ENCODE measurements at places on chromosomes 2 and 18. TPM values are rescaled to one million over a fixed set of nuclear protein-coding genes. Genes with fewer than 3 reads are reported as not detected.

DNA sequence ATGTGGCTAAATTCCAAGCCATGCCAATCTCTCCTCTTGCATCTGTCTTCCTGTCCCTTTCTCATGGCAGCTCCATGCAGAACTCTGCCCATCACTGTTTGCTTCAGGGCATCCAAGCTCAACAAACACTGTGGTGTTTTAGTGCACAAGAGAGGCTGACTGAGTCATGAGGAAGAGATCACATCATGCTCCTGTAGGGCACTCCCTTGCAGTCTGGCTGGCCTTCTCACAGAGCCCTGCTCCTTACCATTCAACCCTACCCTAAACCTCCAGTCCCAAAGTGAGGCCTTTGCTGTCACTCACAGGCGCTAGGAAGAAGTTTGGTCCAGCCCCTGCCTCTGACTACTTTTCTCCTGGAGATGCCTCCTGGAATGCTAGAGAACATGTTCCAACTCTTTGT lies 194.0 kb downstream of the LRATD1 start:
- DNase-seq = no peak

DNA sequence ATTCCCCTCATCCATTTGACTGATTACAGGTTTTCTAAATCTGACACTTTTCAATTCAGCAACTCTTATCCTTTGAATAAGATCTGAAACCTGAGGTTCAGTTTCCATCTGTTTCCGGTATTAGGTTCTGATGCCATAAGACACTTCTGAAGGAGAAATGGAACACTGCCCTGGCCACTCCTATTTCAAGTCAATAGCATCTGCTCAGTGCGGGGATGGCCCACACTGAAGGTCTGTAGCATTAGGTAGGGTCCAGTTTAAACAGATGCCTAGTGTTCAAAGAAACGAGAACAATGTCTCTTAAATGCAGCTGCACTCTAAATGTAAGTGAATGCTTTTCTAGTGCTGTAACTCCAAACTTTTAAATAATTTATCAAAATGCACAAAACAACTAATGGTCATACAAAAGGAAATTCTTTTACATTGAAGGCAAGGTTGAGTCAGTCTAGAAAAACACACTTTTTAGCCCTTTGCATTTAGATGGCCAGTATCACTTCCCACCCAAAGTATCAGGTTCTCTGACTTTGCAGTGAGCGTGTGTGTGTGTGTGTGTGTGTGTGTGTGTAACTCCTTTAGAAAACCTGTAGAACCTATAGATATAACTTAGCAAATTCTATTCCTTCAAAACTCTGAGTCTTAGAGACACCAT lies 78.2 kb downstream of the STK39 start:
- DNase-seq = no peak

- no peak for DNase-seq
These were observed 45.0 kb downstream of the KCTD1 start for GRCh38 chr18:26503382-26503781.

DNA sequence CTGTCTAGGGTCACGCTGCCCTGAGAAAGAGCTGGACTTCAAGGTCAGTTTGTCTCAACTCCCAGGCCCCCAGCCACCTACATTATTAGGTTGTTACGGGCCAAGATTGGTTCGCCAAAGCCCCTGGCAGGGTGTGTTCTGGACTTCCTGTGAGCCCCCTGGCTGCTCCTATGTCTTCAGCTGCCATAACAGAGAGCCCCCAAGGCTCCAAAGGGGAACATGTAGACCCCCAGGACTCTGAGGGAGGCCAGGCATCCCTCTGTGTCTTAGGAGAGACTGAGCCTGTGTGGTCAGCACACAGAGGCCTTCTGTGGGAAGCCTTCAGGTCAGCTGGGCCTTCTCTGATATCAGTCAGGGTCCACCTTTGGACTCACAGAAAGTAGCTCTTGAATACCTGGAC lies 58.3 kb downstream of the INHBB start:
- peak; percentile 10 for DNase-seq

DNA sequence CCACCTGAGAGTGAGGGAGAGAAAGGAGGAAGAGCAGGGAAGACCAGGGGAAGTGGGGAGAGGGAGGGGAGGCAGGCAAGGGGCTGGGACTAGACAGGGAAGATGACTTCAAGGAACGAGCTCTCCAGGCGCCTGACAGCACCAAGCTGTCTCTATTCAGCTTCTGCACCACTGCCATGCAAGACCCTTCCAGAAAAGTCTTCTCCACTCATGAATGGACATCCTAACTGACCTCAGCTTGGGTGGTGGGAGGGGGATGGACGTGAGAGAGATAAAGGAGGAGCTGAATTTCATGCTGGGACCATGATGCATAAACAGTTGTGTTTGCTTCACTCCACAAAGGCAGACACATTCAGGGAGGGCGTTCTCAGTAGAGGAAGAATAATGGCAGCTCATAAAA lies 206.4 kb upstream of the ARL4C start:
- no peak for DNase-seq

DNA sequence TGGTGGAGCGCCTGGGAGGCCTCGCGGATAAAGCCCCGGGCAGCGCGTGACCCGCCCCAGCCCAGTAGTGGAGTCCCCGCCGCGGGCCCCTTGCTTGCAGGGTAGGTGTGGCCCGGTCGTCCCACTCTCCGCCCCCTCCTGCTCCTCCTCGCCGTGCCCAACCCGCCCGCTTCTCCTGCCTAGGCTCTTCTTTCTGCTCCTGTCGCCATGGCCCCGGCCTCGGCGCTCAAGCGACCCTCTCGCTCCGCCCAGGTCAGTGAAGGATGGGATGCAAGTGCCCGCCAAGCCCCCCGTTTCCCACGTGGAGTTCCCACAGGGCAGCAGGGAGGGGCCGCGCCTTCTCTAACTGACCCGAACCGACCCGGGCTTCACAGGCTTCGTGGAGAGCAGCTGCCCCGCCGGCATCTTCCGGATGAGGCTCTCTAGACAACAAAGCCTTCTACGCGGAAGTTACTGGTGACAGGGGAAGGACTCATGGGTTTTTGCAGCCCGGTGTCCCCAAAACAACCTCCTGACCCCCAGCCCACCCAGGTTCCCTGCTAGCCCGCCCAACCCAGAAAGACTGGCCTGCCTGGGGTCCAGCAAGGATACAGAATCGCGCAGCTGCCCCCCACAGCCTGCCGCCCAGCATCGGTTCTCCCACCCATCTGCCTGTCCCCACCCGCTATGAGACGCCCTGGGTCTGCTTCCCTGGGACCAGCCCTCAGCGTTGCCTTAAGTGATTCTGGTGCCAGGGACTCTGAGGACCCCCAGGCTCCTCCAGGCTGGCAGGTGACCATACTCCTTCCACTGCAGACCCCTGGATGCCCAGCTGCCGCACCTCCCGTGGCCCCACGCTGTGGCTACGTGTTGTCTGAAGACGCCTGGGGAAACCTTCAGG lies 32.8 kb downstream of the TTC32 start:
- DNase-seq = peak; percentile 72

DNA sequence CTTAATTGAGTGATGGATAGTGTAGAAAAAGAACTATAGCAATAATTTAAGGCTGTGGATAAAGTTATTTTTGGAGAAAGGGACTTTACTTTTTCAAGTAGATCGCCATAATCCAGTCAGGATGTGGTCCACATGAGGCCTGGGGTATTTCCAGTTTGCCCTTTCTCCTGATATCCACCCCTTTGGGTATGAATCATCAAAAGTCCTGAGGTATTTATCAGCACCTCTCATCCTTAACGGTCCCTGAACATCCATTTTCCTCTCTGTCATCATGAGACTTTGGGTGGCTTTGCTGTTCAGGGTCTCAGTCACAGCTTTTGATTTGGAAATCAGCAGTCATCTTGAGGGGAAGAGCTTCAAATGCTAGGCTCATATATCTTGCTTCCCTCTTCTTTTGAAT lies 39.3 kb upstream of the ELAC1 start:
- DNase-seq = no peak

GRCh38 chr2:1156059-1156458 lies 205.4 kb downstream of the SNTG2 start:
- no peak for DNase-seq

DNA sequence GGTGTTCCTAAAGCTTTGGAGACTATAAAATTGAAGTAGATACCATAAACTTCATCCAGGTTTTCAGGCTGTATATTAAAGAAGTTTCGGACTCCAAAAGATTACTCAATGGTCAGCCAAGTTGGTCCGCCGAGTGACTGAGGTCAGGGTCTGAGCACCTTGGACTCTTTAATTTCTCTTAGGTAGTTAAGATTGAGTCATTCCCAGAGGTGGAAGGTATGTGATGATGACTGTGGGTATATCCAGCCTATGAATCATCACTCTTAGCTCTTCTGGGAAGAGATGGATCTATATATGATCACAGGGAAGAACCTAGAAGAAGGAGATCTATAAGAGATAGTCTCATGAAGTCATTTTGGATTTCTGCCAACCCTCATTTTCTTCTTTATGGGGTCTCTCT lies 3.3 kb downstream of the ITGA6 start:
- DNase-seq = no peak

GRCh38 chr2:169734169-169734847 lies 676 bp downstream of the KLHL23 start:
- DNase-seq = peak; percentile 44

DNA sequence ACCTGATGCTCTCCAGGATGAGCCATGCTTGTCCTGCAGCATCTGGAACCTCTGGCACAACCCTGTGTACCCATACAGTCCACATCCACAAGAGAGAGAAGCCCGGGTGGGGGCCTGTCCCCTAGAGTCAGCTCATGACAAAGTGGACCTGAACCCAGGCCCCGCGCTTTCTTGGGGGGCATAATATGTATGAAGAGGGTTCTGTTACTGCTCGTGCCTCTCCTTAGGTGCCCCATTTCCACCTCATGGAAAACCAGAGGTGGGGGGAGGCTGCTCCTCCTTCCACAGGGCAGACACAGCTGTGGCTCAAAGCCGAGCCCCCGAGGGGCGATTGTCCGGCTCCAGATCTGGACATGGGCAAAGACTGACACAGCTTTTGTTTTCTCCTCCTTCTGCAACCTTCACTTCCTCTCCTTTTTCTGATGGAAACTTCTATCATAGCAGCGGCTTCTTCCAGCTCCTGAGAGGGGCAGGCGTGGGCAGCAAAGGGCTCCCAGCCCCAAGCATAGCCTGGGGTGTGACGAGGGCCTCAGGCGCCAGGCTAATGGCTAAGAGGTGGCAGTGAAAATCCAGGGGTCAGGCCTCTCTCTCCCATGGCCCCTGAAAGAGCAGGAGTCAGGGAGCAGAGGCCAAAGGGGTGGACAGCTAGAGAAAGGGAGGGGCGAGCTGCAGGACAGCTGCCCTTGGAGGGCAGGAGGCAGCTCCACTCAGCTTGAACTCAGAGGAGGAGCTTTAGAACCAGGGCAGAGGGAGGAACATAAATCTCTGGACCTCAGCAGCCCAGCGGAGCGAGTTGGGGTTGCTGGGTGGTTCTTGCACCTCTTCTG lies 155.5 kb downstream of the ZFP36L2 start:
- DNase-seq = no peak

DNA sequence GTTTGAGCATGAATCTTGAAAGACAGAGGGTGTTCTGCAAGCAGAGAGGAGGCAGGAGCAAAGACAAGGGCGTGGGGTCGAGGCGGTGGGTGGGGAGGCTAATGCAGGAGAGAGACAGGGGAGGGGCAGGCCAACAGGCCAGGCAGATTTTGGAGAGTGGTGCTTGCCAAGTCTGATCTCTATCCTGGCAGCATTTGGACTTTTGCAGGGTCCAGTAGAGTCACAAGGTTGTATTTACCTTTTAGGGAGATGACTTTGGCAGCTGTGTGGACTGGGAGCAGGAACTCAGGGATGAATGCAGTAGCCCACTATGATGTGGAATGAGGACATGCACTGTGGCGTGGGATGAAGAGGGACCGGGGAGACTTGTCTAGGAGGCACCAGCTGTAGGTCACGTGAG lies 15.7 kb upstream of the CEP192 start:
- DNase-seq = no peak

GRCh38 chr2:47070920-47071824 lies 83.9 kb downstream of the STPG4 start:
- no peak for DNase-seq

DNA sequence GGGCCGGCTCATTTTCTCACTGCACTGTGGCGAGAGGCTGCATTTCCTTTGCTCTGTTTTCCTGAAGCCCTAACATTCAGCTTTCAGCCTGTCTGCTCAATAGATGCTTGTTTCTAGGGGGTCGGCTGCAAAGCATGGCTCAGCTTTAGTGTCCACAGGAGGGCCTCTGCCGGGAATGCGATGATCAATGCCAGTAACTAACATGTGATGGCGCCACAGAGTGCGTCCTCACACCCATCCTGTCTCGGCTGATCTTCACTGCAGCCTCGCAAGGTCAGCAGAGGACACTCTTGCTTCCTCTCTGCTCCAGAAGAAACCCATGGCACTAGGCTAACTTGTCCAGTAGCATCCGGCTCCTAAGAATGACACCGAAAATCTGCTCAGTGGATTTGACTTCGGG lies 156.4 kb upstream of the PXDN start:
- no peak for DNase-seq

DNA sequence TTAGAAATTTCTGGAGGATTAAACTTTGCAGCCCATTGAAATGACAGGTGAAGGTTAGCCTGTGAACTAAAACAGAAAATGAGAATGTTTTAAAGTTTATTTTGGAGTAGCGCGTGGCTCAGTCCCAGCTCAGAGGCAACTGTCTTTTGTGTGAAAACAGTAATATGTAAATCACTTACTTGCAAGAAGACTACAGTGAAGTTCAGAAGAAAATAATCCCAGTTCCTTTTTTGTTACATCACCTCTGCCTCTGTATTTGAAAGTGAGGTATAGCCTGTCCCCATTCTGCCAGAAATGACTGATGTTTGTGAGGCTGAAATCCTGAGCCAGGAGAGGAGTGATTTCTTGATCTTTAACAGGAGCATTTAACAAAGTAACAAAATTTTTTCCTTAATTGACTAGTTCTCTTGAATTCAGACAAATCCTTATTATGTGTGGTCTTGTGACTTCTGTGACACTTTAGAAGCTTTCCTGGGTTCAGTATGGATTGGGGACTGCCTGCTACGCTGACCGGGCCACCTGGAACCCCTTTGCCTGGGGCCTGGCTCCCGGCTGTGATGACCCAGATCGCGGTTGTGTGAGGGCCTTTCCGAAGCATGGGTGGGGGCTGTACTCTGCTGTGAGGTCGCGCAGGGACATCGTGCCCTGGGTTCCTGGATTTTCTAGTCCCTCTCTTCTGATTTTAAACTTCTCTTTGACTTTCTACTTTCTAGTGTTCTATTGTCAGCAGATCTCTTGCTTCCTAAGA lies 24.3 kb downstream of the TRAPPC12 start:
- DNase-seq = no peak

GRCh38 chr2:23619941-23620340 lies 235.0 kb downstream of the KLHL29 start:
- no peak for DNase-seq

The ALPI gene
- not detected for total RNA-seq

The AGAP1 gene
- 5.0 TPM for total RNA-seq

The CLEC4F gene
- total RNA-seq = 0.19 TPM

The STARD6 gene
- not detected for total RNA-seq

The RIT2 gene
- total RNA-seq = not detected

The LRRTM1 gene
- not detected for total RNA-seq

The CYP26B1 gene
- total RNA-seq = 0.47 TPM

All from liver (tissue), 10 donors.